Stimulated activated CD8-positive, alpha-beta memory T cell treated with anti-CD3 and anti-CD28 coated beads, Interleukin-4, amount 100 ng/mL, for 4 hours (primary cell): ENCODE measurements at places on chromosomes 1 and 21.

- DNase-seq, result no peak
Observed at GRCh38 chr1:66402194-66402593, 131.8 kb upstream of the SGIP1 start.

DNA sequence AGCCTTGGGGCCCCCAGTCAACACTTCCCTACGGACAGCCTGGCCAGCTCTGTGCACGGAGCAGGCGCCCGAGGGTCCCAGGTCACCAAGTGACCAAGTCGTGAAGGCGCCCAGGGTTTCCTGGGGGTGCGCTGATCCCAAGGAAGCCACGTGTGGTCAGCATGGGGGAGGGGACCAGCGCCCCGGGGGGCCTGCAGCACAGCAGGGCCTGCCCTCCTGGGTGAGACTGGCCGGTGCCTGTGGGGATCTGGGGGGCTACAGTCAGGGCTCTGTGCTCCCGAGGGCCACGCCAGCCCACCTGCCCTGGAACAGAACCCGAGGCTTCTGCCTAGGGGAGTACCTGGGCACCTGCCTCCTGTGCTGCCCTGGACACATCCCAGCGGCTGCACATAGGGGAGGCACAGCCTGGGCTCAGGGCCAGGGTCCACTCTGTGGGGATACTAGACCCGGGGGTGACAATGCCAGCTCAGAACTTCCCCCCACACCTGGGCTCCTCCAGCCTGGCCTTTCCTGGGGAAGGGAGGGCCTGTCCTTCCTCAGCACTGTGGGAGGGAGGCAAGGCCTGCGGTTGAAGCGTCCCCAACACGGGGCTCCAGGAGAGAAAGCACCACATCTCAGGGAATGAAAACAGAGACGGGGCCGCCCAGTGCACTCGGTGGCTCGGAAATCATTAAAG is 6.2 kb upstream of the POFUT2 start:
- no peak for DNase-seq

- no peak for DNase-seq
Observed at GRCh38 chr1:246565751-246566127, 322 bp downstream of the TFB2M start.

- no peak for DNase-seq
Observed at GRCh38 chr1:155083865-155084721, 5.5 kb downstream of the EFNA3 start.

GRCh38 chr1:95554408-95554807 is 320.4 kb downstream of the RWDD3 start:
- DNase-seq, result no peak
